ENCODE measurements at places on chromosomes 2 and 18.

DNA sequence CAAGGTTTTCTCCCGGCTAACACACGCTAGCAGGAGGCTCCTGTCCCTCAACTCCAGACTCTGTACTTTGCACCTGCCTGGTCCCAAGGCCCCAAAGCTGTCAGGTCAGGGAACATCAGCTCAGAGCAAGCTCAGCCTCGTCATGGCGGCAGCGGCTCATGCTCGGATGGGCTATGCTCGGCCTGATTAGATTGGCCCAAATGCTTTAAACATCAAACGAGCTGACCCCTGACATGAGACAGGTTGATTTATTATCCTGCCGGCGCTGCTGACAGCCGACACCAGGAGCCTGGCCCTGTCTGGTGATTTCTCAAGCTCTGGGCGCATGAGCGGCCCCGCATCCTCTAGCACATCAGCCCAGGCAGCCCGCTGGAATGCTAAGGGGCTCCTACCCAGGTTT, 436.4 kb downstream of the EIPR1 start:
- DNase-seq: no peak

GRCh38 chr2:141055531-141055930, 1075.3 kb downstream of the LRP1B start:
- DNase-seq: no peak

GRCh38 chr2:234680688-234681619, 184.1 kb upstream of the ARL4C start:
- DNase-seq: no peak

- no peak for DNase-seq
Measured at GRCh38 chr2:63866009-63866709, 24.5 kb downstream of the UGP2 start.

- DNase-seq: no peak
Measured at GRCh38 chr18:12318334-12318697, 10.3 kb downstream of the TUBB6 start.
